ENCODE measurements at places on chromosomes 2 and 18.

DNA sequence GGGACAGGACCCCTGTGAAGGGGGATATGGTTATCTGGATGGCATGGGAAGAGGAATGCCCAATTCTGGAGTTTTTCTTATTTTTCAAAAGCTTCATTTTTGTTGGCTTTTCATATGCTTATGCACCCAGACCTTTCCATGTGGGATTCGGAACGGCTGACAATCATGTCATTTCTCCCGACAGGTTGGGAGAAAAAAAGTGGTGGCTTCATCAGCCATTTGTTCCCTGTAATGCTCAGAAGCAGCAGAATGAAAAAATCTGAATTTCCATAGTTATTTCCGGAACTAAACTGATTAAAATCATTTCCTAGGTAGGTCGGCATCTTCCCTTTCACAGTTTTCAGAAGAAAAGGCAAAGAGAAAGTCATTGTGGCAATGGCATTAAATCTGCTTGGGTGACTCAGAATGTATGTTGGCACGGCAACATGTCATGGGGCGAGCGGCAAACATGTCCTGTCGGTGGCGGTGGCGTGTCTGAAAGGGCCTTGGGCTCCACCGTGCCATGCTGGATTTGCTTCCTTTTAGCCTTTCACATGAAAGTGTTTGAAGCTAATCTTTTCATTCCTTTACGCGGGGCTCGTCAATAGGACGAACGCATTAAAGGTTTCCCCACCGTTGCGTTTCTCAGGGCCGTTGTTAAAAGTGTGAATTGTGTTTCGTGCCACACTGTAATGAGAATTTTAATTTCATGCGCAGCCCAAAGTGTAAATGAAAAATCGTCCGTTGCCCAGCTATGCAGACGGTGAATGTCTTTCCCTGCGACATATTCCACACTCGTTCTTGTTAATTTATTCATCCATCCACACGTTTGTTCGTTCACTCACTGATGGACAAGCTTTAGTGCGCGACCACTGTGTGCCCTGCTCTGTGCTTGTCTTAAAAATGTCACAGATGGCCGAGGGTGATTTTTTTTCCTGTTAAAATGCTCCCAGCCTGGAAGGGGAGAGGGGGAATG is 18.5 kb downstream of the ACKR3 start:
- DNase-seq: no peak

DNA sequence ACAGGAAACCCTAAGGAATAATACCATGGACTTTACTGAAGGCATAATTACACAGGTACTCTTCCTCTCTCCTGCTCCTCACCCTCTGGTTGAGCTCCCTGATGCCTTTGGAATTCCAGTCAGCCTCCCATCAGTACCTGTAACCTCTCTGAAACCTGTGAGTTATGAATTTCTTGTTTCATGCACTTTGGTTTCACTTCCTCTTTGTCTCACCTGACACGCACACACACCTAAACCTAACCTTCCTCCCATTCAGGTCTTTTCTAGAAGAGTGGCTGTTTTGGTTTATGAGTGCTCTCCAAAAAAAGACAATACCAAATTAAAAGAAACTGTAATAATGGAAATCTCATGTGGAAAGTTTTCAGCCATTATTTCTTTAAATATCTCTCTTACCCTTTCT is 451.3 kb upstream of the VWC2L start:
- DNase-seq: no peak

GRCh38 chr18:35192415-35192814 is 48.4 kb upstream of the ZNF397 start:
- no peak for DNase-seq

- DNase-seq: peak; percentile 41
Observed at GRCh38 chr18:46042571-46043123, 29.4 kb downstream of the PSTPIP2 start.

DNA sequence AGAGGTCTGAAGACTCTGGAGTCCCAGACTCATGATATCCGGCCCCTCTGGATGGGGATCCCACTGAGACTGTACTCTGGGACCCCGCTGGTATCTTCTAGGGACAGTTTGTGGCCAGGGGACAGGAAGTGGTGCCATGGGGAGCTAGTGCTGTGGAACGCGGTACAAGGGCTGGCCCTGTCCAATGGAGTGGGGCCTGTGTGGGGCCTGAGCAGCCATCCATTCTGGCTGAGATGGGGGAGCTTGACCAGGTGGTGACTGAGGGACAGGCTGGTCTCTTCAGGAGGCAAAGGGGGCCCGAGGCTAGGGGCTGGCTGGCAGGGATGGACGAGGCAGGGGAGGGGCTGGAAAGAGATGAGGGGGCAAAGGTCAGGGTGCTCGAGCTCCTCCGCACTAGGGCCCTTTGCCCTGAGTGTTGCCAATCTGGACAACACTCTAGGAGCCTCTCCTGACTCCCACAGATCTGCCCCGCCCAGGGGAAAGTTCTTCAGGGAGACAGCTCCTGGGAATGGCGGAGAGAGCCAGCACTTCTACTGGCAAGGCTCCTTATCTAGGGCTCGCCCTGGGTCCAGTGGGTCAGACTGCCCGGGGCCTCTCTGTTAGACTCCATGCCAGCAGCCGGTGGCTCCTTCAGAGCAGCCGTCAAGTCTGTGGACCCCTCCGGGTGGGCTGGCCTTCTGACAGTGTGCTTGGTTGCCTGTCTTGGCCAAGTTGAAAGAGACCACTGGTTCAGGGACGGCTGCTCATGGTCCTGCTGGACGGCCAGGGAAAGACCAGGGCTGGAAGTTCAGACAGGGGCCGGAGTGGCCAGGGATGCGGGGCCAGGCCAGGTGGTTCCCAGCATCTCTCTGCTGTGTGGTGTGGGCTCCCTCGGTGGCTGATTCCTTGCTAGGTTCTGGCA is 12.3 kb downstream of the MALL start:
- DNase-seq: no peak
